ENCODE measurements at places on chromosomes 2 and 18.

DNA sequence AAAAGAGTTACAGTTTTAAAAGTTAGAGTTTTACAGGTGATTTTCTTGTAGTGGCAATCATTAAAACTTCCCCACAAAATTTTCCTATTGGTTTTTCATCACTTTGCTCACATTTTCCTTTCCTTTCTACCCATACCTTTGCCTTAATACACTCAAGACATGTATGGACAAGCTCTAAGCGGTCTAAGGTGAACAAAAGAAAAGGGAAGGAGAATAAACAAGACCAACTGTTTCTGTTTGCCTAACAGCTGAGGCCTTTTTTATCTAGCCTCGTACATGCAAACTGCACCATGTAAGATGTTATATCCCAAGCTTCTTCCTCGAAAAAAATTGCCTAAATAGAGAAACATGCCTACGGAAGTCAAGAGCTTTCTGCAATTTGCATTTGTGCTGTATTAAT is 33.9 kb upstream of the TBC1D8 start:
- no peak for DNase-seq

GRCh38 chr2:3462493-3463104 is 56.7 kb downstream of the ADI1 start:
- no peak for DNase-seq

GRCh38 chr2:211035548-211036185 is 479.3 kb downstream of the CPS1 start:
- no peak for DNase-seq

- DNase-seq: no peak
Measured at GRCh38 chr2:203887677-203888076, 20.1 kb downstream of the CTLA4 start.

- peak; percentile 98 for DNase-seq
Measured at GRCh38 chr2:158456309-158457066, at the start of the genes CCDC148 and PKP4. CCDC148 (minus strand) TSS chr2:158456753; CDS start chr2:158456439, 314 bp downstream. PKP4 (plus strand) TSS chr2:158456952; CDS start chr2:158533185, 76,233 bp downstream.

- DNase-seq: no peak
Measured at GRCh38 chr2:128594651-128594910, 275.9 kb upstream of the HS6ST1 start.

- DNase-seq: no peak
Measured at GRCh38 chr2:68046224-68046623, 16.6 kb downstream of the C1D start.

DNA sequence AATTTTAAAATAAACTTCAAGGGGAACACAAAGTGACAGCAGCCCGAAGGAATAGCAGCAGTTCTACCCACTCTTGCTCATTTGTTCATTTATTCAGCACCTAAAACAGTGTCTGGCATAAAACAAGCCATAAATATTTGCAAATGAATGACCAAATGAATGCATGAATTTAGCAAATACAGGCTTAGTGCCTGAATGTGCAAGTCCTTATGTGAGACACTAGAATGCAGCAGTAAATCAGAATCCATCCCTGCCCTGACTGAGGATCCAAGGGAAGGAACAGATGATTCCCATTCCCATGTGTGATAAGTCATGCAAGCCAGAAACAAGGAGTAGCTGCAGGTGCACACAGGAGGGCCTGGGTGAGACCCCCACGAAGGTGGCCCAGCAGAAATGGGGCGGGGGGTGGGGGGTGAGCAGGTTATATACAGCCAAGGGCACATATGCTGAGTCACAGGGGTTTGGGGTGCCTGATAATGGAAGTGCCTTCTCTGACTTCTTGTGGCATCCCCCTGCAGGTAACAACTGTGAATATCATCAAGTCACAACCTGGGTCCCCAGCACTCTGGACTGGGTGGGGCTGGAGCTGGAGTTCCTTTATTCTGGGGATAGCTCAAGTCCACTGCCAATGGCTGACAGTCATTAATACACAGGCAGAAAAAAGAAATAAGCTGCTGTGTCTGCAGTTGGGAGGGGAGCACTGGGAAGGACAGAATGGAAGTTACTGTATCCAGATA is 311.9 kb downstream of the TXNL1 start:
- DNase-seq: no peak

DNA sequence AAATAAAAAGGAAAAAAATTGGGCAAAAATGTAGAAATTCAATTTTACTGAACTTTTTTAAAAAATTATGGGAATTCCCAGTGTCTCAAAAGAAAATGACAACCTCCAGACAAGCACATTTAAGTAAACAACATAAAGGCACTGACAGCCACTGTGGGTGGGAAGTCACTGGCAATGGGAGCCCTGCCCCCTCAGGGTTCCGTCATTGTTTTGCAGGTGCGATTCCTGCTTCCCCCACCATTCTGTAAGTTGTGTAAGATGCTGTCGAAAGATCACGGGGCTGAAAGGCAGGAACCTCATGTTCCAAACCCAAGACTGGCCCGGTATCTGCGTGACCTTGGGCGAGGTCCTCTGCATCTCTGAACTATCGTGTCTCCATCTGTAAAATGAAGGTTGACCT is 15.8 kb upstream of the ASPRV1 start:
- no peak for DNase-seq

DNA sequence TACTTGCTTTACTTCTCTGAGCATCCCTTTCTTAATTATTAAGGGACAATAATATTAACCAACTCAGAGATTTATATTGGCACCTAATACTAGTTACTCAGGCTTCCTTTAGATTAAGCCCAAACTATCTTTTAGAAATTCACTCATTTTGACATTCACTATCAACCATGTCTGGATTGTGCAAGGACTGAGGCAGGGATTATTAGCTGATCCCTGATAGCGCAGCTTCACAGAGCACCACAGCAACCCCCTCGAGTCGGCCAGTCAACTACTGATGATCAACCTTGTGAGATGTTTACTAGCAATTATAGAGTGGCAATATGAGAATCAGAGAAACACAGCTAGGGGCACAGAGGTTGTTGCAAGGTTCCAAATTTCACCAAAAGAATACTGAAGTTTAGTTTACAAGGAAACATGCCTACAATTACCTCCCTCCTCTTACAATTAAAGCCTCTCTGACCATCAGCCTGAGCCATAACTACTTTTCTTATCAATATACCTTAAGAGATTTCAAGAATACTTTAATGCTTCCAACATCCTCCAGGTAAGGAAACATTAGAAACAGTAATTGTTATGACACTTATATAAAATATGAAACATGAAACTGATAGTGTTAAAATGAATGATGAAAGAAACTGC is 191.6 kb downstream of the TCF4 start:
- DNase-seq: no peak

DNA sequence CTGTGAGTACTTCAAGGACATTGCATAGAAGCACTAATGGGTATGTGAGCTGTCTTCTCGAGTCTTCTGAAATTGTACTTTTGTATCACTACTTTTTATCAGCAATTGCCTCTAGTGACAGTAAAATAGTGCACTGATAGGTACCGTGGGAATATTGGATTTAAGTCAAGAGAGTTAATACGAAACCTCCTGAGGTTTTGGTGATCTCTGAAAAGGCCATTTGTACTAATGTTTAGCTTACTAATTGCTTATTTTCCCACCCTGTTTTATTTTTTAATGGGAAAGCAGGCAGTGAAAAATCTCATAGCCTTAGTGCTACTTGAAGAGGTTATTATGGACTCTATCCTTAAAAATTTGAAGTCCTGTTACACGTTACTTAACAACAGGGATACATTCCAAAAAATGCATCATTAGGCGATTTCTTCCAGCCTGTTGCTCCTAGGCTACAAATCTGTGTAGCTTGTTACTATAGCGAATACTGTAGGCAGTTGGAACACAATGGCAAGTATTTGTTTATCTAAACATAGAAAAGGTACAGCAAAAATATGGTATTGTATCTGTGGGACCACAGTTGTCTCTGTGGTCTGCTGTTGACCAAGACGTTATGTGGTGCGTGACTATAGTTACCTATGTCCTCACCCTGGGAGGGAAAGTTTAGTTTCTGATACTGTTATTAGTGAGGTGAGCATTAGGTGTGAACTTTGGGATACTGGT is 65.9 kb downstream of the CAB39 start:
- DNase-seq: no peak

- DNase-seq: no peak
Measured at GRCh38 chr2:205138735-205139134, 543.6 kb upstream of the NRP2 start.

DNA sequence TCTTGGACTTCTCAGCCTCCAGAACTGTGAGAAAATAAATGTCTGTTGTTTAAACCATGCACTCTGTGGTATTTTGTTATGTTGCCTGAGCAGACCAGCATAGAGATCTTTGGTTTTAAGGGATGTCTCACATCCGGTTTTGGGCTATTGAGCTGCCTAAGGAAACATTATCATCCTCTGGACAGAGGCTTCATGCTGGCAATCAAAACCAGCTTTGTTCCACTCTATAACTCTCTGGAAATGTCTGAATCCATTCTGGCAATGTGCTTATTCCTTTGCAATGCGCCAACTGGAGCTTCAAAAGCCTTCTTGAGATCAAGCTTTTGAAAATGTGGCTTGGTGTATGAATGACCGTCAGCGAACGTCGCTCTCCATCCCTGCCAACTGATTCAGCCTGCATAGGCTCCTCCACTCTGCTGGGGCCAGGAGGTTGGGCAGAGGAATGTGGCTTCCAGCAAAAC is 183.6 kb upstream of the MGAT5 start:
- no peak for DNase-seq

- DNase-seq: no peak
Measured at GRCh38 chr18:79789901-79790890, 7.5 kb upstream of the KCNG2 start.

DNA sequence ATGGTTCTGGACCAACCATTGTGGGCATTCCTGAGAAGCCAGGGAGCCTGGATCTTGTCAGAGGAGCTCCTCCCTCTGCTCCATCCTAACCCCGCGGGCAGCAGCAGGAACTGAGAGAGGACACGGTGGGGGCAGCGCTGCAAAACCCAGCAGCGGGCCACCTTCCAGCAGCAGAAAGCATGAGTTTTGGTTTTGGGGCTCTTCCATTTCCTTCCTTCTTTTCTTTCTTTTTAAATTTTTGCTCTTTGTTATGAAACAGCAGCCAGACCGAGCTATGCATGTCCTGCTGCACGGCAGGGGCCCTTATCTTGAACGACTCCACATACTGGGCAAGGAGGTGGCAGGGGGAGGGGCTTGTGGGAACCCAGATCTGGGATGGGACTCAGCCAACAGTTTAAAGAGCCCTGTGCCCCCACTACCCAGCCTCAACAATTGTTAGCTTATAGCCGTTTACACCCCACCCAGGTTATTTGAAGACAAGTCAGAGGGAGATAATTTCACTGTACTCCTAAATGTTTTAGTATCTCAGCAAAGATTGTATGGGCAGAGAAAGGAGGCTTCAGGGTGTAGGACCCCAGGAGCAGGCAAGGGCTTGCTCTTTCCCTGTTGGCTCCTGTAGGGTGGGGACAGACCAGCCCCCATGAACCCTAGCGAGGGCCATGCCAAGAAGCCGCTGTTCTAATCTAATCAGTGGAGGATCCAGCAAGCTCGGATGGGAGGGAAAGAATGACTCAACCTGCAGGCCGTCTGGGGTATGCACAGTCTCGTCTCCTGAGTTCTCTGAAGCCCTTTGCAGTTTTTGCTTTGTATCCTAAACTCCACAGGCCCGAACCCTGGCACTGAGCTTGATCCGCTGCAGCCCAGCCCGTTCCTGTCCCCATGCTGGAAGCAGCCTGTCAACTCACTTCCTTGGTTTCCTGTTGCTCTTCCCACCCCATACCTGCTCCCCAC is 75.3 kb downstream of the LRRFIP1 start:
- peak; percentile 87 for DNase-seq

DNA sequence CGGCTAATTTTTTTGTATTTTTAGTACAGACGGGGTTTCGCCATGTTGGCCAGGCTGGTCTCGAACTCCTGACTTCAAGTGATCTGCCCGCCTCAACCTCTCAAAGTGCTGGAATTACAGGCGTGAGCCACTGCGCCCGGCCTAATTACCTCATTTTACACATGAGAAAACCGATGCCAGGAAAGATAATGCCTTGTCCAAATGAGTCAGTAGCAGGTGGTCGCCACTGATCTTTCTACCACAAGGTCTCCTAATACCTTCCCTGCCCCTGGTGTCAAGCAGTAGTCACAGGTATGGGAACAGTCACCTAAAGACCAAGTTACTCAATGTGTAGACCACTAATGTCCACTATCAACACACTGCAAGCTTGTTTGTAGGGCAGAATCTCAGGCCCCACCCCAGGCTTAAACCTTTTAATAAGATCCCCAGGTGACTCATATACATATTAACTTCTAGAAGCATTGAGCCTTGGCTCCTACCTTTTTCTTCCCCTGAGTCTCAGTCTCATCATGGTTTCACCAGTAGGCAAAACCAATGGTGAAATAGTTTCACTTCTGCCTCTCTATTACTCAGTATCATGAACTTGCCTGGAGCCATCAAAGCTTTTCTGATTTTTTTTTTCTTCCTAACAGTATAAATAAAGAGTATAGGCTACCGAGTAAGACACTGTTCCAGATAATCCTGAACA is 6.9 kb upstream of the EPB41L5 start:
- no peak for DNase-seq

- peak; percentile 64 for DNase-seq
Measured at GRCh38 chr2:74003494-74004211, 18.9 kb downstream of the TET3 start.

GRCh38 chr18:25189391-25190185 is 162.4 kb downstream of the ZNF521 start:
- no peak for DNase-seq

- DNase-seq: no peak
Measured at GRCh38 chr2:33177627-33178026, 230.9 kb downstream of the LTBP1 start.

- DNase-seq: no peak
Measured at GRCh38 chr2:178767094-178768060, 39.8 kb downstream of the TTN start.

GRCh38 chr2:223003191-223003590 is 48.8 kb upstream of the KCNE4 start:
- no peak for DNase-seq

GRCh38 chr2:180873219-180873618 is 107.2 kb upstream of the UBE2E3 start:
- DNase-seq: peak; percentile 41

- DNase-seq: no peak
Measured at GRCh38 chr2:106011380-106011779, 182.7 kb downstream of the UXS1 start.

GRCh38 chr2:173711816-173712215 is 253.4 kb downstream of the SP3 start:
- no peak for DNase-seq

- DNase-seq: no peak
Measured at GRCh38 chr2:34481542-34481941, 882.4 kb upstream of the FAM98A start.

GRCh38 chr2:218024336-218024735 is 21.5 kb upstream of the TNS1 start:
- DNase-seq: no peak

- no peak for DNase-seq
Measured at GRCh38 chr18:9559253-9559652, 55.1 kb downstream of the PPP4R1 start.
